ENCODE measurements at places on chromosomes 5 and 9.

- DNase-seq, result no peak
Observed at GRCh38 chr5:68954618-68954910, 139.2 kb upstream of the SLC30A5 start.

- DNase-seq, result no peak
Observed at GRCh38 chr9:110856772-110857171, 181.5 kb downstream of the LPAR1 start.

GRCh38 chr5:6766604-6767093, 53.4 kb downstream of the TENT4A start:
- DNase-seq, result no peak

- DNase-seq, result no peak
Observed at GRCh38 chr9:75490326-75490725, 400.1 kb upstream of the PCSK5 start.

DNA sequence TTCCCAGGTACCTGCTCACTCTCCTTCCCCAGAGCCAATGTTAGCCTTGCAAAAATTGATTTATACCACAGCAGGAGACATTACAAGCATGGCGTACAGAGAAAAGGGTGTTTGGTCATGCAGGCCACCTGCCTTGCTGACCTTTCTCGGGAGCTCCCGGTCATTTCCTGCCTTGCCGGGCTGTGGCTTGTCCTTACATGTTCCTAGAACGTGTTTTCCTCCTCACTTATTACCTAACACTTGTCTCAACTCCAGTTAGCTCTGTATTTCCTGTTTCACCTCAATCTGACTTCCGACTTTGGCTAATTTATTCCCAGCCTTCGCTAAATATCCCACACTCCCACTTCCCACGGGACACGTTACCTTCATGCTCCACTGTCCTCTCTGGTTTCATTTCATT, 282.5 kb downstream of the ICE1 start:
- DNase-seq, result no peak

GRCh38 chr9:22722492-22722891, 275.9 kb downstream of the DMRTA1 start:
- peak; percentile 1 for DNase-seq

DNA sequence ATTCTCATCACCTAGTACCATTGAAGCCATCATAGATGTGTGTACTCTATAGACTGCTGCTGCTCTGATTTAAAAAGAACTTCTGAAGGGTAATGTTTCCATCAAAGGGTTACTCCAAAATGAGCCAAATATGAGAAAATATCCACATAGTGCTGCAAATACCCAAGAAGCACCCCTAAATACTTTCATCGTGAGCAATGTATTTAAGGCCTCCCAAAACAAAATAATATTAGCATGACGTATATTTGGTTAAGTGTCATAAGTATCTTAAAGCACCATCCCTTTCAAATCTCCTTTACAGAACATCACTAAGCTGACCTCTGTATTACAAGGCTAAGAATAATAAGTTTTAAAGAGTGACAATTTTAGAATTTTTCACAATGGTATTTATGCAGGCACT, 421.8 kb downstream of the MTRR start:
- DNase-seq, result no peak

DNA sequence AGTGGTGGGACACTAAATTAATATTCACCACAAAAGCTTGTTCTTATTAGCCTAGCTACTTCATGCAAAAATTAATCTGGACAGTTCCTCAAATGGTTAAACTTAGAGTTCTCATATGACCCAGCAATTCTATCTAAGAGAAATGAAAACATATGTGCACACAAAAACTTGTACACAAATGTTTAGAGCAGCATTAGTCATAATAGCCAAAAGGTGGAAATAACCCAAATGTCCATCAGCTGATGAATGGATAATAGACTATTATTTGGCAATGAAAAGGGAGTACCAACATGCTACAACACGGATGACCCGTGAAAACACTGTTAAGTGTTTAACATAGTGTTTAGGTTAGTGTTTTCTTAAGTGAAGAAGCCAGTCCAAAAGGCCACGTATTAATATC, 32.8 kb upstream of the TNIP1 start:
- DNase-seq, result no peak

DNA sequence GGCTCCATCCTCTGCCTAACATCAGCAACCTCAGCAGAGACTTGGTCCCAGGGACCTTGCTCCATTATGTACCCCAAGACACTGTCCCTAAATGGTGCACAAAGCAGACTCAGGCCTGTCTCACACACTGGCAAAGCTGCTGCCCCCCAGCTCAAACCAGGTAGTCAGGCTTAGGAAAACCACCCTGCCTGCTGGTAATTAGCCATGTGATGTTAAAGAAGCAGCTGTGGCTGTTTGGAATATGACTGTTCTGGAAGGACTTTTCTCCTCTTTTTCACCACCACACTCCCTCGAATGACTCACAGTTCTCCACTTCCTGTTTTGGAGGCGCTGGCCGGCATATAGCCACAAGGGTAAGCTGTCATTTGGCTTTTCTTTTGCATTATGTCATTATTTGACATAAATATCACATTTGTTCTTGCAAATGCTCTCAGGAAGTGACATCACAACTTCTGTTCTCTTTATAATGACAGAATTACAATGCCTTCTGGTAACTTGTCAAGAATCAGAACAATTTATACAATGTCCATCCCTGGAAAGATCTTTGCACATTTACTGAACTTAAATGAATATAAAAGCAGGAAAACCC, 113.9 kb downstream of the SUSD1 start:
- no peak for DNase-seq

- no peak for DNase-seq
Observed at GRCh38 chr9:80282766-80283165, 711.0 kb downstream of the TLE4 start.

DNA sequence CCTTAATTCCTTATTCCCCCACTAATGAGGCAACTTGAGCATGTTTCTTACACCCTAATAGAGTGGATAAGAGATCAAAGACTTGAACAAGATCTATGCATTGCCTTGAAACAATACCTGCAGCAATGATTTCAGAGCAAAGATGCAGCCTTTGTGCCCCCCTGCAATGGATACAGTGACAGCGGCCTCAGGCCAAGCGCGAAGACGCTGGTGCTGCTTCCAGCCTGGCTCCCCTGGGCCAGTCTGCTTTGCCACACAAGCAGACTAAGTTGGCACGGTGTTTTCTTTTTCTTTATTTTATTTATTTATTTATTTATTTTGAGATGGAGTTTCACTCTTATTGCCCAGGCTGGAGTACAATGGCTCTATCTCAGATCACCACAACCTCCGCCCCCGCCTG, 179.8 kb upstream of the S1PR3 start:
- no peak for DNase-seq

GRCh38 chr9:130701059-130702022, 7.8 kb downstream of the EXOSC2 start:
- peak; percentile 91 for DNase-seq

DNA sequence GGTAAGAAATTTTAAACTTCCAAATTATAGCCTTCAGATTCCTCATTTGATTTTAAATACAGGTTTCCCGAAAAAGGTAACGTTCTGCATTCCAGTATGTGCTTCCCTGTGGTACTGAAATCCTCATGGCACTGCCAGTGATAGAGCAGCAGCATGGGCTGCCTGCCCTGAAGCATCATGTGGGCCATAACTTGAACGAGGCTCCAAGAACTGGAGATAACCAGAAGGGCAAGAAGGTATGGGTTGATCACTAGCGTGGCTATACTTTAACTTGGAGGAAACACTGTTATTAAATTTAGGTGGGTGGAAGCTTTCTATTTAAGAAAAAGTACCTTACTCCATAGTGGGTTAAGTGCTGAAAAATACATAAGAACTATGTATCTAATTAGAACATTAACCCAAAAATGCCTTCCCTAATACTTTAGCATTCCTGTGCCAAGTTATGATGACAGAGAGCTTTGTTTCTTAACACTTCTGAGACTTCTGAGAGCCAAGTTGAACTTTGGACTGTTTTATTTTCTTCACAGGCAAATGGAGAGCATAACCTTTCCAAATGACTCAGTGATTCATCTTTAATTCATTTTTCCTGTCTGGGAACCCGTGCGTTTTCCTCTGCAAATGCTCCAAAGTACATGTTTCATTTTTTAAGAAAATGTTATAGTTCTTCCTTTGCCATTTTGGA, 191.5 kb upstream of the GNA14 start:
- DNase-seq, result no peak

- no peak for DNase-seq
Observed at GRCh38 chr5:83294246-83294645, 177.3 kb upstream of the VCAN start.

DNA sequence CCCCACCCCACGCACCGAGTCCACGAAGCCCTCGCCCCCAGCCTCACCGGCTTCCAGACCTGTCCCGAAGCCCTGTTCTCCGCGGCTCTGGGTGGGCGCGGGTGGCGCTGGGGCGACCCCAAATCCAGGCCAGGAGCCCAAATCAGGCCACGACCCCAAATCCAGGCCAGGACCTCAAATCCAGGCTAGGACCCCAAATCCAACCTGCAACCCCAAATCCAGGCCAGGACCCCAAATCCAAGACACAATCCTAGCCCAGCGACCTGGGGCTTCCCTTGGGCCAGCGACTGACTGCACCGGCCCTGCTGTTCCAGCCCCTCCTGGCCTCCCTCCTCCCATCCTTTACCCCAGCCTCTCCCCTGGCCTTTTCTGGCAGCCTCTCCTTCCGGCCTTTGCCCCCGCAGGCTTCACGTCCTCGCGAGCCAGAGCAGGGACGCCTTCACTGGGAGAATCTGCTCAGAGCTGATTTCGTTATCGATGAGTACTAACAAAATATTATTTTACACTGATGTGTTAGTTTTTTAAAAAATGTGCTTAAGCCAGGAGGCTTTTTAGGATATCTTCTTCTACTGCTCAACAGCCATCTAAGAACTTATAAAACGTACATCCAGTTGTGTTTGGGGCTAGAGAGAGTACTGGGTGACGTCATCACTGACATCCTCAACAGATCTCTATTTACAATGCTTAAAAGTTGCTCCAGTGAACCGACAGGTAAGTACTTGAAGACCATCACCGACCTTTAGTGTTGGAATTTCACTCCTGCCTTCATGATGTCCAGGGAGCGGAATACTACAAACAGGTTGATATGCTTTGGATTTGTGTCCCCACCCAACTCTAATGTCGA, 34.7 kb downstream of the TRIP13 start:
- DNase-seq, result no peak

DNA sequence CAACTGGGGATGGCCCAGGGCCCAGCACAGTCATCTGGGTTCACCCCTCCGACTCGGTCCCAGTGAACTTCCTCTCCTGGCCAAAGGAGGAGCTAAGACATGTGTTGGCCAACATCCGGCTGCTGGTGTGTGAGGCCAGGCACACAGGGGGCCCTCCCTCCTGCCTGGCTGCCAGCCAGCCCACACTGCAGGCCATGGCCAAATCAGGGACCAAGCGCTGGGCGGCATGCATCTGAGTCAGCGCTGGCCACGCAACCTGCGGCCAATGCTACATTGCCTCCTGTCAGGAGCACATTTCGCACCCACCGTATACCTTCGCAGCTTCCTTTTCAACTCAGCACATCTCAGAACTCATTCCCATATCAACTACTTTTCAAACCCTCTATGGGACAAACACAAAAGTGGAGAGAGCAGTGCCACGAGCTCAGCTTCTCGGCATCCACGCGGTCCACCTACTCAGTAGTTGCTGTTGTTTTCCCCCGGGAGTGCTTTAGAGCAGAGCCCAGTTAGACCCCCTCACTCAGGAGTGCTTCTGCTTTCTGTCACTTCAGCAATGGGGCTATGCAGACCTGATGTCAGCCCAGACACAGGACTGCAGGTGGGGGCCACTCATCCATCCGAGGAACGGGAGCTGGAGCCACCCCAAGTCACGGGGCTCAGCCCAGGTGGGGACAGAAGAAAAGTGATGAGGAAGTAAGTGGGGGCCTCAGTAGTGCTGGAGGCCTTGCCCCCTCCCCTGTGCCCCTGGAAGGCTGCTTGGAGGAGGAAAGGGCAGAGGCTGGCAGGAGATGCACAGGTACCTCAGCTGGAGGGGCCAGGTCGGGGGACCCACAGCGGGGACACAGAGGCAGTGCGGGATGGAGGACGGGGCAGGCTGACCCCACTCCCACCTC, 13.9 kb downstream of the NINJ1 start:
- DNase-seq, result peak; percentile 65

DNA sequence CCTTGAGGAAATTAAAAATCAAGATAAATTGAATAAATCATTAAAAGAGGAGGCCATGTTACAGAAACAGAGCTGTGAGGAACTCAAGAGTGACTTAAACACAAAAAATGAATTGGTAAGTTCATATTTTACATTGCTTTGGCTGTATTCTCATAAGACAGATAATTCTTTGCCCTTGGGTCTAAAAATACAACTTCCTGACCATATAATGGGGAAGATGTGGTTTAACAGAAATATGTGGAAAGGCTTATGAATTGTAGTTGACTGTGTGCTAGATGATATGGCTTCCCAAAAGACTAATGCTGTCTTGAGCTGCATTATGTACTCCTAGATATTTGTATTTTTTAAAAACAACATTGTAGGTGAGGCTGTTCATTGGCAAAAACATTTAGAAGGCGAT, 33.1 kb downstream of the CNTRL start:
- no peak for DNase-seq

- DNase-seq, result no peak
Observed at GRCh38 chr5:158022837-158023236, 163.9 kb upstream of the CLINT1 start.

DNA sequence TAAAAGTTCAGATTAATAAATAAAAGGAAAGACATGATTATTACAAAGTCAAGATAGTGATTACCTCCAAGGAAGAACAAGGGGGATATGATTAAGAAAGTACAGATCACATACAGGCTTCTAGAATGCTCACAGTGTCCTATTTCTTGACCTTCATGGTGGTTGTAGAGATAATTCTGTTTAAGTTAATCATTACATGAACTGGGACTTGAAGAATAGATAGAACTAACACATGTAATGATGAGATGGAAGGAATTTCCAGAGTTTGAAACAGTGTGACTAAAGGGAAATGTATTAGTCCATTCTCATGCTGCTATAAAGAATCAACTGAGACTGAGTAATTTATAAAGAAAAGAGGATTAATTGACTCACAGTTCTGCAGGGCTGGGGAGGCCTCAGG, 72.7 kb downstream of the LURAP1L start:
- DNase-seq, result no peak

- DNase-seq, result peak; percentile 64
Observed at GRCh38 chr5:78647838-78648358, 674 bp downstream of the LHFPL2 start.

- no peak for DNase-seq
Observed at GRCh38 chr5:97167435-97167834, 15.6 kb downstream of the RIOK2 start.

GRCh38 chr9:8101607-8102006, 302.0 kb upstream of the DMAC1 start:
- no peak for DNase-seq

DNA sequence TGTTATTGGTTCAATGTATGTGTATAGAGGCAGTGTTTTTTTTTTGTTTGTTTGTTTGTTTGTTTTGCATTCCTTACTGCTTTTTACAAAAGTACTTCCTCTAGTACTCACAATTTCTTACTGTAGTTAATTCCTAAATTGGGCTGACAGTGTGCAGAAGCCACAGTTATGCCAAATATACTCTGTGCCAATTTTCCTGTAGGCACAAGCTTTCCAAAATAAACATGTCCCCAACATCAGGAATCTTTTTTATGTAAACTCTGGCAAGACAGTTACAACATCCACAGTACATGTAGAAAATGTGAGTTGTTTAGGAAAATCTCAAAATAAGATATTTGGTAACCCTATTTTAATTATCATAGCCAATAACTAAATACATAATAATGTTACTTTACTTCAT, 161.6 kb upstream of the TSLP start:
- no peak for DNase-seq

Data from GM23338 (cell line).